Cardiac fibroblast (primary cell): ENCODE measurements at places on chromosomes 2 and 18.
A peak's percentile ranks its signal among the peaks of the same experiment; 100 is the strongest.

- DNase-seq = no peak
These were observed 319.9 kb downstream of the AGPS start for GRCh38 chr2:177712462-177712861.

- no peak for DNase-seq
These were observed 27.2 kb upstream of the GALR1 start for GRCh38 chr18:77222464-77222863.

GRCh38 chr2:45170191-45171135 lies 161.2 kb upstream of the SIX2 start:
- no peak for DNase-seq

- no peak for DNase-seq
These were observed 66.4 kb downstream of the MRPS9 start for GRCh38 chr2:105104208-105104731.

DNA sequence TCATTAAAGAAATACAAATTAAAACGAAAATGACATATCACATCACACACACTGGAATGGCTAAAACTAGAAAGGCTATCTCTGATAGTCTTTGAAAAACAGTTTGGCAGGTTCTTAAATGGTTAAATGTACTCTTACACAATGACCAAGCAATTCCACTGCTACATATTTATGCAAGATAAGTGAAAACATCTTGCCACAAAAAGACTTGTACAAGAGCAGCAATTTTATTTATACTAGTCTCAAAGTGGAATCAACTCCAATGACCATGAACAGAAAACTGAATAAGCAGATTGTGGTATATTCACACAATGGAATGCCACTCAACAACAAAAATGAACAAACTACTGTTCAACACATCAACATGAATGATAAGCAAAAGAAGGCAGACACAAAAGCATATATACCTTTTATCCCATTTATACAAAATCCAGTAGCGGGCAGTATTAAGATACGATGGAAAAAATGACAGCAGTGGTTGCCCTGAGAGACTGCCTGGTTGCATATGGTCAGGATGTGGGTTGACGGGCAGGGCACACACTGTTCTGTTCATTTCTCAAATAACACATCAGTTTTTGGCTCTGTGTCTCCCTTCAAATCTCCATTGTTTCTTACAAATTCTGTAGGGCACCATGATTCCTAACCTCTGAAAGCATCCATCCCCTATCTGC lies 25.4 kb downstream of the SP100 start:
- DNase-seq = peak; percentile 65

- DNase-seq = peak; percentile 6
These were observed 251.8 kb downstream of the ZEB2 start for GRCh38 chr2:144268036-144268678.
